ENCODE measurements at places on chromosomes 3 and 15.

DNA sequence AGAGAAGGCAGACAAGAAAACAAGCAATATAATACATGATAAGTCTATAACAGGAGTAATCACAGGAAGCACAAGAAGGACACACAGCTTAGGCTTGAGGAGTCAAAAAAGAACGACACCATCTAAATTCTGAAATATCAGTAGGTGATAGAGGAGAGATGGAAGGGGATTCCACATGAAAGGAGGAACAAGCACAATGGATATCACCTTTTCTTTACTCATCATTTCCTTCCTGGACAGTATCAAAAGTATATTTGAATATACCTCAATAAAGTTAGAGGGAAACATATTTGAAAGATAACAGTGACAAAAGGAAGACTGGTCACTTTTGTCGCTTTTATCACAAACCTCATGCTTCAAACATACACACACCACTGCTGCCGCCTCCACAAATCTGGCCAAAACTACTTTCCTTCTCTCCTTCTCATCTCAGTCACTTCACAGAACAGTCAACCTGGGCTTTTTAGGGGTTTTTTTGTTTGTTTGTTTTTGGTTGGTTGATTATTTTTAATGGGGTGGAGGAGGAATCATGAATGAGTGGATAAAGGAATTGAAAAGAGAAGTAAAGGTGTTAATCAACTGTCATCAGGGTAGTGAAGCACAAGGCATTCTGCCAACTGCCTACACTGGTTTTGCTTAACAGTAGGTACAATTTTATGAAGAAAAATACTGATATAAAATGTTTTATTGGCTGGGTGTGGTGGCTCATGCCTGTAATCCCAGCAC lies 18.5 kb downstream of the DENND4A start:
- no peak for DNase-seq

GRCh38 chr3:74883690-74884089 lies 269.2 kb upstream of the CNTN3 start:
- DNase-seq = no peak

GRCh38 chr3:146561463-146561862 lies 17.1 kb upstream of the PLSCR1 start:
- DNase-seq = no peak

- DNase-seq = no peak
Measured at GRCh38 chr3:22353126-22353525, 602.1 kb upstream of the ZNF385D start.

- DNase-seq = peak; percentile 56
Measured at GRCh38 chr3:7543294-7543880, 682.5 kb downstream of the GRM7 start.

GRCh38 chr3:33523093-33523667 lies 83.0 kb upstream of the UBP1 start:
- no peak for DNase-seq

- peak; percentile 61 for DNase-seq
Measured at GRCh38 chr3:57026944-57027343, 33.5 kb upstream of the SPATA12 start.

DNA sequence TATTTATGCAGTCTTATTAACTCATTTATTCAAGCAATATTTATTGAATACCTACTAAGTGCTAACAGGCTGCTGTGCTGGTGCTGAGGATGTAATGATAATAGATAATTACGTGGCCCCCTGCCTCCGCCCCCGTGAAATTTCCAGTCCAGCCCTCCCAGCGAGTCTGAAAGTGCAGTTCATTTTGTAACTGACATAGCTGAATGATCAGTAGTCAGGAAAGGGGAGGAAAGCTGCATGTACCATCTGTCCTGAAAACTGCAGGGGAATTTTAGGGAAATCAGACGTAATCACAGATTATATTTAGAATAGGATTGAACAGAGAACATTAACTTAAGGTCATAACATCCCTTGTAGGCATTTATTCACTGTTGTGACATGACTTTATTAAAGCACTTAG lies 736.8 kb downstream of the MCTP2 start:
- DNase-seq = peak; percentile 68

DNA sequence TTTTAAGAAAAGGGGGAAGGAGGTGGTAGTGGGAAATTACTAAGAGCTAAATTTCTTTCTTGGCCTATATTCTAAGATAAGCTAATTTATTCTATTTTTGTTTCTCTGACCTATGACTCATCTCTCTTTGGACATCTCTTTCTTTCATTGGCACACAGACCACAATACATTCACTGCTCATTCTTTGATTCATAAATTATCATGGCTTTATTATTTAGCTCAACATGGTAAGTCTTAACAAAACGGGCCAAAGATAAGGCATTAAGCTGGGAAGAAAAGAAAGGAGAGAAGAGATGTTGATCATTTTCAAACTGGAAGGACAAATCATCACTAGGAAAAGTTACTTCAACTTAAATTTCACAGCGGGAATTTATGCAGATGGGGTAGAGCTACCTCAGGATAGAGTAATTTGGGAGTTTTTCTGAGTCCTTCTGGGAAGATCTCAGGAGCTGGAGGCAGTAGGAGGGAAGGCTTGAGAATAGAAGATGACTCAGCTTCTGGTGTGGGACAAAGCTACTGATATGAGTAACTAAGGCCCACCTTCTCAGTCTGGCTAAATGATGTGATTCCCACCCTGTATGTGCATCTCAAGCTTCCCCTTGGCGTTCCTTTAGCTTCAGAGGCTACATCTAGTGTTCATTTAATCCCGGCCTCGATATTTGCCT lies 7.5 kb upstream of the ALCAM start:
- no peak for DNase-seq

GRCh38 chr3:99599894-99600293 lies 38.5 kb upstream of the COL8A1 start:
- DNase-seq = no peak

- no peak for DNase-seq
Measured at GRCh38 chr15:67914537-67915460, 75.0 kb upstream of the RNU6-1 start.

GRCh38 chr3:16365491-16366128 lies 100.6 kb downstream of the OXNAD1 start:
- no peak for DNase-seq

DNA sequence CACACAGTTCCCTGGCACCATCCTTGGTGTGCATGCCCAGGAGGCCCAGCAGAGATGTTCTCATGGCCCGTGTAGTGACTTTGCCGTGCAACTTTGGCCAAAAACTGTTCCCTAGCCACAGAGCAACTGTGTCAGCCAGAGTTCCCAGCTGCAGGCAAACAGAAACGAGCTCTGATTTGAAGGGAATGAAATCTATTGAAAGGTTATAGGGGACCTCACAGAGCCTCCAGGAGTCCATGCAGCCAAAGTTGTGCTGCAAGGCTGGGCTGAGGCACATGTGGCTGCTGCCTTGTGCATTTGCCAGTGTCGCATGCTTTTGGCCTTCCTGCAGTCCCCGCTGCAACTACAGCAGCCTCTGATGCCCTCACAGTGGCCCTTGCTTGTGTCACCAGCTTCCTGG lies 70.5 kb downstream of the PLXNA1 start:
- no peak for DNase-seq

DNA sequence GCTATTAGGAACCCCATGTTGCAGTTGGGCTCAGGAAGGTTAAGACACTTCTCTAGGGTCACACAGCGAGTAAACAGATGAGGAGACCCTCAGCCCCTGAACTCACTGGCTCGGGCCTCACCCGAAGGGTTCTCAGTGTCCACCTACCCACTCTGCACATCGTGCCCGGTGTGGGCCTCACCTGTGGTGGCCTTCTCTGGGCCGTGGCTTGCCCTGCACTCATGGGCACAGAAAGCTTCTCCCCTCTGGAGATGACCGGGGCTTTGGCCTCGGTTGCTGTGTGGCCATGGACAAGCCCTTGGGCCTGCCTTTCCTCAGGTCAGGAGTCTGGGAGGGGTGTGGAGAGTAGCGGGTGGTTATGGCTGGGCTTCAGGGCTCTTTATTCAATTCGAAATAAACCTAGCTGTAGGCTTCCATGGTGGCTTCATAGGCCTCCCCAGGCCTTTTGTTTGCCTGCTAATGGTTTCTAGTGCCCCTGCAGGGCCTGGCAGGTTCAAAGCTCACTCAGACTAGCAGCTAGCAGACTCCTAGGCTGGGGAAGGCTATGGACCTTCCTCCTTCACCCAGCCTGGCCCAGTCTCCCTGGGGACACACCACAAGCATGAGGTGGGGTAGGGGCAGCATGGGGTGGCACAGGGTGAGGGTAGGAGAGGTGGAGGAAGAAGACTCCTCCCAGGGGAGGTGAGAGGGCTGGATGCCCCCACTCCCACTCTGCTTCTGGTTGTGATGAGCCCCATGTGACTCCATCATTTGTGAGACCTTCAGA lies 103.1 kb downstream of the LINGO1 start:
- no peak for DNase-seq

GRCh38 chr3:156483961-156484787 lies 70.7 kb downstream of the SSR3 start:
- DNase-seq = peak; percentile 38

- no peak for DNase-seq
Measured at GRCh38 chr3:42685891-42686820, 819 bp downstream of the KLHL40 start.

DNA sequence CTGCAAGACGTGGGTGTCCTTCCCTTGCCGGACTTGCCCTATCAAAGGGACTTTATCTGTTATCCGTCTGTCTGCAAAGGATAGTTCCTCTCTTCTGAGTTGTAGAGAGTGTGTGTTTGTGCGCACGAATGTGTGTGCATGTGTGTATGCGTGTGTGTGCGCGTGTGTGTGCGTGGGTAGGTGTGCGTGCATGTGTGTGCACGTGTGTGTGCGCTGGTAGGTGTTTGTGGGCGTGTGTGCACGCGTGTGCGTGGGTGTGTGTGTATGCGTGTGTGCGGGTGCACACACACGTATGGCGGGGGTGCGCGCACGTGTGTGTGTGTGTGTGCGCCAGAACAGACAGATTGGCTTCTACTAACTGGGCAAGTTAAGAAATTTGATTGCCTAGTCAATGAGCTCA lies 4.1 kb upstream of the BMF start:
- no peak for DNase-seq

DNA sequence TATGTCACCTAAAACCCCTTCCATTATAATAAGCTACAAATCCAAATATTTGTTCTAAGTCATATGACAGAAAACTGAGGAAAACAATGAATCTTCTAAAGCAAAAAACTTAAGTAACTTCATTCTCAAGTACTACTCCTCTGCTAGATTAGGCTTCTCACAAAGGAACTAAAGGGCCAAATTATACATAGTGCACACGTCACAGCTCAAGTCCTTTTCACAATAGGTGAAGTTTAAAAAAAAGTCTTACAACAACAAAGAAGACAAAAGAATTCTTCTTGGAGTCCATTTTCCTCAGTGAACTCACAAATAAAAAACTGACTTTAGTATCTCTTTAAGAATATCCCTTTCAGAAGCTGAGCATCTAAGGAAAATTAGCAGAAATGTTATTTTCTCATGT lies 479.9 kb downstream of the MAGI1 start:
- no peak for DNase-seq

- DNase-seq = no peak
Measured at GRCh38 chr3:170918715-170919114, 10.3 kb upstream of the EIF5A2 start.

DNA sequence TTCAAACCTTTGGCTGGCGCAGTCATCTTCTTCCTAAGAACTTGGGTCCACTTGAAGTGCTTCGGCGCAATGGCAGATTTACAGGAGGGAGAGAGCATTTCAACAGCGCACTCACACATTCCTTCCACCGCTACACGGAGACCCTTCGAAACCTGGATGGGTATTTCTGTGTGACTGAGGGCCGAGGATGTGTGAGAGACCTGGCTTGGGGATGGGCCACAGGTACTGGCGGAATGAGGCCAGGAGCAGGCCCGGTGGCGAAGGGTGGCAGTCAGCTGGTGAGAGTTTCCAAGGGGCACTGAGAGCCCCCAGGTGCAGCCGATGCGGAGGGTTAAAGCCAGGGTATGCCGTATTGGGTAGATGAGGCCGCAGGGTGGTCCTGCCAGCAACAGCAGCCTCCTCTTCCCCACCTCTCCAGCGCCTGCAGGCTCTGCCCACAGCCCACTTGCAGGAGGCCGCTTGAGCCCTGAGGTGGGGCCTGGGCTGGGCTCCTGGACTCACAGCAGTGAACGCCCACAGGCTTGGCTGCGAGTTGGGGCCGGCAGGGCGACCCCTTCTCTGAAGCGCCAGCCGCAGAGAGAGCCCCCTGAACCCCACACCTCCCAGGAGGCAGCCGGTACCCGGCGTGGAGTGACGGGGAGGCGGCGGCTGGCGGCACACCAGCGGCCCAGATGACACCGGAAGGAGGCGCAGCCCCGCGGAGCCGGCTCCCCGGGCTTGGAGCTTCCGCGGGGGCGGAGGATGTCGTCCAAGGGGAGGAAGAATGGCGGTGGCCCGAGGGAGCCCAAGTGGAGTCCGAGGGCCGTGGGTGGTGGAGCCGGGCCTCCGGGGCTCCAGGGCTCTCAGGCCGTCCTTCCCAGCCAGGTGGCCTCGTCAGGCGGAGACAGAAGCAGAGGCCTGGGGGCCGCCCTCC lies 166.5 kb downstream of the NSMCE3 start:
- DNase-seq = no peak

DNA sequence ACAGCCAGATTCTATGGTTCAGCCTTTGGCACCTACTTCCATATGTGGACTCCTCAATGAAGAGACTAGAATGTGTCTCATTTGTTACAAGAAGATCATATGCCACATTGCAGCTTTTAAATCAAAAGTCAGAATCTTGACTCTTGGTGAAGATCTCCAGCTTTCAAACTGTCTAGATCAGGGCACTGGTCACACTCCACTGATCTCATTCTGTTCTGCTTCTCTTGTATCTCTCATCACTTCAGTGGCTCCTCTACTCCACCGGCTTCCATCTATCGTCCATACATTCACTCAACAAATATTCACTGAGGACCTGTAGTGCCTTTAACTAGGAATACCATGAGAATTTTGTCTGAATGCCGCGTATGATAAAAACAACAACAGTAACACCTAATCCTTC lies 203.3 kb upstream of the LPP start:
- DNase-seq = no peak

- no peak for DNase-seq
Measured at GRCh38 chr15:64182859-64183370, 20.1 kb upstream of the PPIB start.

GRCh38 chr3:175512700-175513099 lies 653.6 kb downstream of the NAALADL2 start:
- DNase-seq = no peak

GRCh38 chr3:108125550-108126071 lies 34.8 kb upstream of the CD47 start:
- peak; percentile 88 for DNase-seq

GRCh38 chr3:31010491-31010890 lies 116.0 kb upstream of the GADL1 start:
- DNase-seq = peak; percentile 96

Measured in lung microvascular endothelial cell (primary cell).